NCI-H2029 (cell line): ENCODE measurements at places on chromosomes 11 and 22.
A peak's percentile ranks its signal among the peaks of the same experiment; 100 is the strongest.

- no peak for DNase-seq
These were observed 22.2 kb upstream of the PICK1 start for GRCh38 chr22:38034884-38035529.

GRCh38 chr11:69652999-69653398 is 12.0 kb downstream of the CCND1 start:
- no peak for DNase-seq

DNA sequence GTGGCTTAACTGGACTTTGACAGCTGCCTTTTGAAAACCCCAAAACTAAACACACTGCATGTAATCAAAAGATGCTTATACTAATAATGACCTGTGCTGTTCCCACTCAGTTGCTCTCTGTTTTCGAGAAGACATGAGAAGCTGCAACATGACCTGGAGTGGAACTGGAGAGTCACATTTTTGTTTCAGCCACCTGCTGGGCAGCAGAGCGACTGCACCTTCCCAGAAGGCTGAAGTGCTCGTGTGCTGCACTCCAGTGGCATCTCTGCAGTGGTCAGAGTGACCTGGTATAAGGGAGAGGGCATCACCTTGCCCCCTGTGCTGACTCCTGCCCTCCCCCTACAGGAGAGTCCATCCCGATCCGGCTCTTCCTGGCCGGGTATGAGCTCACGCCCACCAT is 8.6 kb downstream of the THYN1 start:
- DNase-seq, result no peak

GRCh38 chr11:33542921-33543320 is 157.7 kb downstream of the C11orf91 start:
- peak; percentile 12 for DNase-seq

DNA sequence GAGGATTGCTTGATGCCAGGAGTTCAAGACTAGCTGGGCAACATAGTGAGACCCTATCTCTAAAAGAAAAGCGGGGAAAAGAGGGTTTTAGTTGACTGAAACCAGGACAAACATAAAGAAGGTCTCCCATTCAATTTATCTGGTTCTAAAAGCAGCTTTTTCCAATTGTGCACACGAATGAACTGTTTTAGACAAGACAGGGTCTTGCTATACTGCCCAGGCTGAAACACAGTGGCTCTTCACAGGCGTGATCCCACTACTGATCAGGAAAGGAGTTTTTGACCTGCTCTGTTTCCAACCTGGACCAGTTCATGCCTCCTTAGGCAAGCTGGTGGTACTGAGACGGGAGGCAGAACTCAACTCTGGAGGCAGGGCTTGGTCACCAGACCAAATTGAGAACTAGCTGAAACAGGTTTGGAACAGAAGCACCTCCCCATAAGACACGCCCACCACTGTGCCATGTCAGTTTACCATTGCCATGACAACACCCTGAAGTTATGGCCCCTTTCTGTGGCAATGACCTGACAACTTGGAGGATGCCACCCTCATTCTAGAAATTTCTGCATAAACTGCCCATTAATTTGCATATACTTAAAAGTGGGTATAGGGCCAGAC is 2.8 kb upstream of the NUCB2 start:
- no peak for DNase-seq

DNA sequence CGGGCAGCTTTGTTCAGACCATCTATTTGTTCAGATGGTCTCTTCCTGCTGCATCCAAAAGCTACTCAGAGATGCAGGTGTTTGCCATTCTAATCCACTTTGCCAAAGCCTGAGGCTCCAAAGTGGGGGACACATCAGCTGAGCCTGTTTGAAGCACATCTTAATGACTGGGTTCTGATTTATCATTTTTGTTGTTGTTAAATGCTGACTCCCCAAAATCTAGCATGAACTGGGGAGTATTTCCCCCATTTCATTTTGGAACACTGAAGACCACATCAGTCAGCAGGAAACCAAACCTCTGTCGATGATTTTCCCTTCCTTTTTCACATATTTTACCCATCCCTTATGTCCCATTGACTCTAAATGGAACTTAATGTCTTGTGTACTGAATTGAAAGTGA is 262.6 kb downstream of the NTM start:
- DNase-seq, result no peak

DNA sequence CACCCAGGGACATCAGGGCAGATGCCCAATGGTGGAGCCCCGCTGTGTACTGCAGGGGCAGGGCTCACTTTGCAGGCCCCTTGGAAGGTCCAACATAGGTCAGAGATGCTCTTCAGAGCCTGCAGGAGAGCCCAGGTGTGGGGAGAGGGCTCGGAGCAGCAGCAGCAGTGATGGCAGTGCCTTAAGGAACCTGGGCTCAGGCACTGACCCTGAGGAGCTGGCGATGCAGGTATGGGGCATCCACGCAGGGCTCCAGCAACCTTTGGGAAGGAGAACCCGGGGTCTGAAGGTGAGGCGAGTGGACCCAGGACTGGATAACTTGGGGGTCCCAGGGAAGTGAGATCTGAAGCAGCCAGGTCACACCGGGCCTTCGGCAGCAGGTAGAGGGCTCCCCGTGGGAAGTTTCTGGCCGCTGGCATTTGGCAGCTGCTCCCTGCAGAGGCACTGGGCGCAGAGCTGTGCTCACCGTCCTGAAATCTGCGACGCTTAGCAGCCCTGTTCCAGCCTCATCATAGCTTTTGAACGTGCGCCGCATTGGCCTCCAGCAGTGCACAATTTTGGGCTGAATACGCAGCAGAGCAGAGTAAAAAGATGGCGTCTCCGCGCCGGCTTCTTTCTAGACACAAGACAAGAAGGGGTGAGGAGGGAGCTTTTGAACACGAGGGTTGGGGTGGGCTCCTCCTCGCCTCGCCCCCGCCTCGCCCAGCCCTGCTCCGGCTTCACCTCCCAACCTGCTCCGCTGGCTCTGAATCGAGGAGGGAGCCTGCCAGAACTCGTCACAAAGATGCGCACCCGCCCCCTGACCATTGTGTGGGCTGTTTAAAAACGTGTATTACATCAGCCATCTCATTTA is 118.8 kb downstream of the MPPED1 start:
- DNase-seq, result no peak

GRCh38 chr11:70146299-70146698 is 56.8 kb upstream of the FADD start:
- no peak for DNase-seq

DNA sequence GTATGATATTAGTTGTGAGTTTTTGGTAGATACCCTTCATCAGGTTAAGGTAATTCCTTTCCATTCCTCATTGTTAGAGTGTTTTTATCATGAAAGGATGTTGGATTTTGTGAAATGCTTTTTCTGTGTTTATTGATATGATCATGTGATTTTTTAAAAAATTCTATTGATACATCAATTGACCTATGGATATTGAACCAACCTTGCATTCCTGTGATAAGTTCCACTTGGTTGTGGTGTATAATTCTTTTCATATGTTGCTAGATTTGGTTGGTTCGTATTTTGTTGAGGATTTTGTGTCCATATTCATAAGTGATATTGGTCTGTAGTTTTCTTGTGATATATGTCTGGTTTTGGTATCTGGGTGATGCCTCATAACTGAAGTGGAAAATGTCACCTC is 6.7 kb downstream of the ANKRD13D start:
- no peak for DNase-seq

GRCh38 chr11:119483881-119484371 is 61.0 kb upstream of the THY1 start:
- DNase-seq, result no peak

GRCh38 chr22:47504962-47505361 is 742.5 kb downstream of the TBC1D22A start:
- DNase-seq, result no peak

DNA sequence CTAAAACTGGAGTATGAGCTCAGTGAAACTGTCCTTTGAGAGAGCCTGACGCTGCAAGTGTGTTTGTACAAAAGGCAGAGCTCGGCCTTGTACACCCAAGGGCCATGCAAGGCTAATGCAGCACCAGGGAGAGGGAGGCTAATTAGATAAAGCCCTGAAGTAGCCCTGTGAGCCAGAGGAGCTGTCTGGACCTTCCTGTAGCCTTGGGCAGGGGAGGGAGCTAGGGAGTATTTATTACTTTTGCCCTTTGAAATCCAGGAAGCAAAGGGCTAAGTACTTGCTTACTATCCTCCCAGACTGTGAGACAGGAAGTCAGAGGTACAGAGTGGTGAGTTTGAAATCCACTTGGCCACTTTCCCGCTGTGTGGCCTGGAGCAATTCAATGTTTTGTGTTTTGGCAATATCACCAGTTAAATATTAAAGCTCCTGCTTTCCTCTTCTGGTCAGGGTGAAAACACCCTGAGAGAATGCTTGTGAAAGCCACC is 10.2 kb upstream of the LDHA start:
- peak; percentile 22 for DNase-seq

DNA sequence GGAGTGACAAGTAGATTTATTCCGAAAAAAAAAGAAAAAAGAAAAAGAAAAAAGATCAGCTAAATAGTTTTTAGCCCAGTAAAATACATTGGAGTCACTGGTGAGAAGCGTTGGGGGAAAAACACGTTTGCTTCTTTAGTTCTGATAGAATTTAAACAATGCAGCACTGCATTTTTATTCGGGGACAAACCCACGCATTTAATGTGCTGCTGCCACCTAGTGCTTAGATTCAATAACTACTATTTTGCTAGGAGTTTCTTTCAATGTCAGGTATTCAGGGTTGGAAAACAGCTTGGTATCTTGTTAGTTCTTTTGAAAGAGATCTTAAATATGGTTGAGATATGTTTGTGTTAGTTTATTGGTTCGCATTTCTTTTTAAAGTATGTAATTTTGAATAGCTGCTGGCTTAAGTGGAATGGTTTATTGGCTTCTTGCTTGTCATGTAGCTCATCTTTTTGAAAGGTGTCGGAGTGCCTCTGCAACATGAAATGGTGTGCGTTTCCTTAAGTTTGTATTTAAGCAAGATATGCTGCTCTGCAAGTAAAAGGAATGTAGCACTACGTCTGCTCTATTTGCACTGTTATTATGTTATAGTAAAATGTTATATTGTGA is 41.9 kb downstream of the SVIP start:
- peak; percentile 32 for DNase-seq
